Renal pelvis (tissue), 12 donors: ENCODE measurements at places on chromosomes 6 and 20. TPM values are rescaled to one million over a fixed set of nuclear protein-coding genes. Genes with fewer than 3 reads are reported as not detected.

DNA sequence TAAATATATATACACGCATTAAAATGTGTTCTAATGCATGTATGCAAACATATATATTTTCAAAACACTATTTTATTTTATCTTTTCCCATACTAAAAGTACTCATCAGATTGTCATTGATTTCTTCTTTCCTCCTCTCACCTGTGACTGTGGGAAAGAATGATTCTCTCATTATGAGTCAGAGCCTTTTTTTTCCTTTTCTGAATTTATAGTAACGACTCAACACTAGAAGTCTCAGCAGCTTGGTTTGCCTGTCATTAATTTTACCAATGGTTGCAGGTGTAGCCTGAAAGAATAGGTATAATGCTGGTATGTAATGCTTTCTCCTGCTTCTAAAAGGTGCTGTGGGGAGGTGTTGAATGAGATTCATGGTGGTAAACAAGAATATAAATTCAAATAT is 328.7 kb downstream of the UTRN start:
- no peak for DNase-seq

DNA sequence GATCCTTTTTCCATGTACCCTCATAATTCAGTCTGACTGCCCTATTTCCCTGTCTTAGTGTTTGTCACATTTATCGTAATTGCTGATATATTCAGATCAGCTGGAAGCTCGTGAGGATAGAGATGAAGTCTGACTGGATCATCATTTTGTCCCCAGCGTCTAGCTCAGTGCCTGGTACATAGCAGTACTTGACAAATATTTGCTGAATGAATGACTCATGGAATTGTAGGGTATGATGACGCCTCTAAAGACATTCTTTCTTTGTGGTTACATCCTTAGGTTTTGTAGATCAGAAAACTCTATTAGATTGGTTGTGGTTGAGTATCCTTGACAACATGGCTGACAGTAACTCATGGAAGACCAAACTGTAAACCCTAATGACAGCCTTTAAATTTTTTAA is 68.9 kb downstream of the MTHFD1L start:
- DNase-seq = no peak

Gene PPP1R16B
- 7.3 TPM for polyA plus RNA-seq

DNA sequence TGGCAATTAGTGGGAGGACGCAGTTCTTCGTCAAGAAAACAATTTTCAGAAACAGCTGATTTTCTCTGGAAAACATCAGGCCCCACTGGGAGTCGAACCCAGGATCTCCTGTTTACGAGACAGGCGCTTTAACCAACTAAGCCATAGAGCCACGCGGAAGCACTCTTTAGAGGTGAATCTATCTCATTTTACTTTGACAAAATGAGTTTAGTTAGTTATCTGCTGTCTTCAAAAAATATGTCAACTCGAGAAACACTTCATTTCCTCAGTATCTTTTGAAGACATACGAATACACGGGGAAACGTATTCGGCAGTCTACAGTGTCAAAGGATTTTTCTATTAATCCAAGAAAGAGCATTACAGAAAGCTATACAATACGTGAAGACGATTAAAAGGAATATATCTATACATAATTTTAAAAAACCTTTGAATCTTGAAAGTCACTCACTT is 26.7 kb downstream of the GPX6 start:
- no peak for DNase-seq

GRCh38 chr20:25198663-25199383 is 3.3 kb downstream of the ENTPD6 start:
- DNase-seq = no peak

DNA sequence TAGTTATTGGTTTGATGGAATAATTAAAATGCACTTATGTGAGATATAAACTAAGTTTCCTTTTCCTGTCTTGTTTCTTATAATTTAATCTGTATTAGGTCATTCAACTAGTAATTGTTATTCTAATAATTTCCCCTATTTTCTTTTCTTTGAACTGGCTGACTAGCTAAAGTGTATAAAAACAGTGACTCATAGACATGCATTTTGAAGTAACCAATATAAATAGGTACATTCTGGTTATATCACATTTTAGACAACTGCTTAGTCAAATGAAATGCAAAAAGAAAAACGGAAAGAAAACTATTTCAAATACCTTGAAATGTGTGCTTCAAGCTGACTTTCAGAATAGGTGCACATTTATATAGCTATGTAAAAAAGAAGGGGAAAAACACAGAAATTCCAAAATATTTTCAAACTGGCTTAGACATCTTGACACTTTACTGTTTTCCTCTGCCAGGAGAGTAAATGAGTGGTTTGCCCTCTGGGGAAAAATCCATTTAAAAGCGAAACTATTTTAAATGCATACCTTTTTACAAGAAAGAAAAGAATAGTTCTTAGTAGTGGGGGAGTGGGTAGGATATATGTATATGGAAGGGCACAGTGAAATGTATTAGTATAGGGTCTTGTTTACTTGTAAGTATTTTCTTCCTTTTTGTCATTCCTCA is 28.3 kb downstream of the KCNQ5 start:
- DNase-seq = no peak

Gene RAD21L1
- polyA plus RNA-seq = not detected

- DNase-seq = no peak
These were observed 434.1 kb downstream of the RFPL4B start for GRCh38 chr6:112781241-112781640.

- no peak for DNase-seq
These were observed 188.4 kb upstream of the SULF2 start for GRCh38 chr20:47973519-47974233.

Gene TMEM30A
- 110 TPM for polyA plus RNA-seq

DNA sequence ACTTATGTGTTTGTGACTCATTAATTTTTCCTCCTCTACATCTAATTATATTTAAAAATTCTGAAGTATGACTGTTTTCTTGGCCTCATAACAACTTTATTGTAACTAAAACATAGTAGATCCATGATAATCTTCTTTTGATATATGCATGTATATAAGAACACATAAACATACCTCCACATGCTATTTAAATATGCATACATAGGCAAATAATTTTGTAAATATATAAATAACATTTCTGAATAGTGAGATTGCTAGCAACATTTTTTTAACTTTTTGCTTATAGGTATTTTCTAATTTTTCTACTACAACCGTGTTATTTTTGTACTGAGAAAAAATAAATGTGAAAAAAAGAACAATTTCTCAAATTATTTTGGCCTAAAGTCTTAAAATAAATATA is 627.6 kb downstream of the HTR1B start:
- no peak for DNase-seq

DNA sequence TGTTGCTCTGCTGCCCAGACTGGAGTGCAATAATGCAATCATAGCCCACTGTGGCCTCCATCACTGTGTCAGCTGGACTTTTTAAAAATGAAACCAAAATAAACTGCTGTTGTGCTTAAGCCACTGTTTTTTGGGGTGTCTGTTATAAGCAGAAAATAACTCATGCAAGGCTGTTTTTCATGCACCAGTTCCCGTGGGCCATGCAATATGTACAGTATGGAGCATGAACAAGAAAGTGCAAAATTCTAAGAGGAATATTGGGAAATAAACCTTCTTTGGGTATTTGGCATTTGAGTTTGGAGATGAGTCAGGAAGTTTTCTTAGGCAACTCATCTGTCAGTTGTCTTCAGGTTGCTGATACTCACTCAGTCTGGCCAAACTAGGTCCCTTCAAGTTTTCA is 14.9 kb upstream of the ZFAND3 start:
- DNase-seq = no peak

GRCh38 chr20:6919792-6920468 is 152.4 kb downstream of the BMP2 start:
- no peak for DNase-seq

GRCh38 chr20:56582542-56582941 is 46.6 kb upstream of the TFAP2C start:
- DNase-seq = no peak

DNA sequence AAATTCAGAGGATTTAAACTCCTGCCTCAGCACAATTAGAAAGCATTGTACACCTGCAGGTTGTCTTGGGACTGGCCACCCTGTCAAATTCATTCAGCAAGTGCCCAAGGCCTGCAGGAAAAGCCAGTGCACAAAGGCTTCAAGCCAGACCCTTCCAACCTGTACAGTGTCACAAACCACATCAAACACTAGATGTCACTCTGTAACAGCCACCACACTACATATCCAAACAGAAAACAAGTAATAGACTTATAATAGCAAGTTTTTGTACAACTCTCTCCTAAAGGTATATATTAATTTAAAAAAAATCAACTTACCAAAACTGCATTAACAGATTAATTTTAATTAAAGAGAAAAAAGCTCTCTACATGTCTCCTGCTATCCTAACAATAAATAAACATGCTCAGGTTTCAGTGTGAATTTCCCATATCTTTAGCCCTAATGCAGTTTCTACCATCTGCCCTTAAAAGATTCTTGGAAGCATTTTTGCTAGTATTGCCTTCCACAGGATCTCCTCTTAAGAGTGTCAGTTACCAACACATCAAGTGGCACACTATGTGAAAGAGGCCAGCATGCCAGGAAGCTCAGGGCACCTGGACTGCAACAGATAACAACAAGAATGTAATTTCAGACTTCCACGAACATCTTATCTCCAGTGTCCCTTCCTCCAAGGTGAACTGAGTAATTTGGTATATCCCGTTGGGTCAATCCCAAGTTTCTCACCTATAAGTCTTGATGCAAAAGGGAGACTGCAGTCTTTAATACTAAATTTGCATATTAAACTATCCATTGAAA is 47.5 kb downstream of the RALGAPA2 start:
- DNase-seq = peak; percentile 29

DNA sequence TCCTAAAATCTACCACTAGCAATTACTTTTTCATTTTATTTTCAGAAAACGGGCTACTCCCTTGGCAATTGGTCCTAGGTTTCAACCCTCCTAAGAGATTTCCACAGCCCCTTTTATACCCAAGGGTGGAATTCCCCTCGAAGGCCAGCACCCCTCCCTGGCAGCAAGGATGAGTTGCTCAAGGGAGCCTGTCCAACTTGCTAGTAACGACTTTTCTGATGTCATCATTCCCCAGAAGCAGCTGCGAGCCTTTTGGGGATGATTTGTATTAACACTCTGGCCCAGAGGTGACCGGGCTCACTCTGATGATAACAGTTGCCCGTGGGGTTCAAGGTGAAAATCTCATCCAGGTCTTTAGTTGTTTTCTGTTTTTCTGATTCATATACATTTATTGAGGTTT is 30.7 kb upstream of the NAA20 start:
- no peak for DNase-seq

GRCh38 chr6:106126482-106126881 is 40.3 kb downstream of the PRDM1 start:
- DNase-seq = no peak

GRCh38 chr6:23454080-23454976 is 671.7 kb upstream of the NRSN1 start:
- no peak for DNase-seq

Gene RBBP8NL
- 2.7 TPM for polyA plus RNA-seq

DNA sequence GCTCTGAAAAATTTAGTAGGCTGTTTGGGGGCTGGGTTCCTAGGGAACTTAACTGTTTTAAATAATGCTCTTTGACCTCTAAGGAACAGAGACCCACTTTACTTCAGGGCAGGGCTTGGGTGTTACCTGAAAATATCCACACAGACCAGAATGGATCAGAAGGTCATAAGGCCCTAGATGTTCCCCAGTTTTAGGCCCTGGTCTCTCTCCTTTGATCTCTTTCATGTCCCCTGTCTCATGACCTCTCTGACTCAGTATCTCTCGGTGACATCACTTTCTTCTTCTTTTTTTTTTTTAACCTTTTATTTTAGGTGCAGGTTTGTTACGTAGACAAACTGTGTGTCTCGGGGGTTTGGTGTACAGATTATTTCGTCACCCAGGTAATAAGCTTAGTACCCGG is 272.1 kb upstream of the SGK1 start:
- DNase-seq = no peak

DNA sequence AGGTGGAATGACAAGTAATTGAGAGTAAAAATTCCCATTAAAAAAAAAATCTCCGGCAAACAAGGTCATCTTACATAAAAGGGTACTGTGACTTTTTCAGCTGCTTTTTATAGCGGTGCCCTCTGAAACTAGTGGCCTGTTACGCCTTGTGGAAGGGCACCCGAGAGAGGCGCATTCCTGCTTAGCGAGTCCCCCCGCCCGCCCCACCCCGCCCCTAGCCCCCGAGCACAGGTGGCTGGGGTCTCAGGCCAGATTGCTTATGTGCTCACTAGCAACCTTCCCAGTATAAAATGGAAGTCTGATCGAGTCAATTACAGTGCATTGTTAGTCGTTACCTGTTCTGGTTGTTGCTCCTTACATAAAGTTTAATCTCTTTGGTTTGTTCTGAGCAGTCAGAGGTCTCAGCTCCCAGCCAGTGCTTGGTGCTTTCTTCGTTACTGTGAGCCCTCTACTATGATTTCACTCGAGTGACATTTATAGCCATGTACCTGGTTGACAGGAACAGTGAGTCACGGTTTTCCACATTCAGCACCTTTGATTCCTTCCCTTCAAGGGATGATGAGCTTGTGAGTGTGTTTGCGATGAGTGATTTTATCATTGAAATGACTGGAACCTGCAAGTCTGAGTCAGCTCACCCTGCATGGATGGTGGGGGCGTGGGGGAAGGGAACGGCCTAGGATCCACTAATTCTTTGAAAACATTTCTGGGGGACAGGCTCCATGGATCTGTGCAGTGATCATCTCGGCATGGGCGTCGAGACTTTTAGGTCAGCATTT is 47.6 kb downstream of the ZDHHC14 start:
- DNase-seq = no peak

Gene NKX2-2
- polyA plus RNA-seq = not detected

DNA sequence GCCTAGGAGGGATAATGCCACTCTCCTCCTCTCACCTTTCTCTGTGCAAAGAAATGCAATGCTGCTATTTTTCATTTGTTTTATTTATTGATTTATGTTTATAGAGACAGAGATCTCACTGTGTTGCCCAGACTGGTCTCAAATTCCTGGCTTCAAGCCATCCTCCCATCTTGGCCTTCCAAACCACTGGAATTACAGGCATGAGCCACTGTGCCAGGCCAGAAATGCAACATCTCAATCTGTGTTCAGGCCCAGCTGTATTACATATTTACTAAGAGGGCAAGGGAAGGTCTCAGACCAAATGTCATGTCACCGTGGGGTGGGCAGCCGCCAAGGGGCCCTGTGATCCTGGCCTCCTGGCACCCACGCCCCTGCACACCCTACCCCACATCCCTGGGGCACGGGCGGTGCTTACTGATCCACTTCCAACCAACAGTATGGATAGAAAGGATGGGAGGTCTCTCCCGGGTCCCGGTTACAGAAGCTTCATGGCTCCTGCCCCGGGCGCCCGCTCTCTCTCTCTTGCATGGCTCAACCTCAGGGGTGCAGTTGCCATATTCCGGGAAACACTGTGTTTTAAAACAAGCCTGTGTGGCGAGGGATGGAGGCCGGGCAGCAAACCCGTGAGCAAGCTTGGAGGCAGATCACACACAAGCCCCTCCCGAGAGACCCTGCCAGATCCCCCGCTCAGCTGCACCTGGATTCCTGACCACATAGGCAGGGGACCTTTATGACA is 111.8 kb downstream of the AGPAT4 start:
- no peak for DNase-seq
